Inflammatory macrophage treated with lipopolysaccharide for 1 hour (primary cell): ENCODE measurements at places on chromosomes 1 and 21.

DNA sequence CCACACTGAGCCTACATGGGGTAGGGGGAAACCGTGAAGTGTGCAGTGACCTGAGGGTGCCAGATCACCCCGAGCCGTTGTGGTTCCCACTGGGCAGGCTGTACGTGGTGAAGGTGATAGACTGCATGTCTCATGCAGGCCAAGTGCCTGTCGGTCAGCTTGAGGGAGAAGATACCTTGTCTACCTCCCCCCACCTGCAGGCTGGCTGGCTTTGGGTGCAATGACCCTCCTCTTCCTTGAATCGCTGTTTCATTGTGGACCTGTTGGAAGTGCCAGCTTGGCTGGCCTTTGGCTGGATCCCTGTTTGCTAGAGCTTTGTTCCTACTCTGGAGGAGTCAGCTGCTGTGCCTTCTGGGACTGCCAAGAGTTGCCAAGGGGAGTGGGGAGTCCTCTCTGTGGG is 92.5 kb downstream of the GALNT2 start:
- DNase-seq: no peak

DNA sequence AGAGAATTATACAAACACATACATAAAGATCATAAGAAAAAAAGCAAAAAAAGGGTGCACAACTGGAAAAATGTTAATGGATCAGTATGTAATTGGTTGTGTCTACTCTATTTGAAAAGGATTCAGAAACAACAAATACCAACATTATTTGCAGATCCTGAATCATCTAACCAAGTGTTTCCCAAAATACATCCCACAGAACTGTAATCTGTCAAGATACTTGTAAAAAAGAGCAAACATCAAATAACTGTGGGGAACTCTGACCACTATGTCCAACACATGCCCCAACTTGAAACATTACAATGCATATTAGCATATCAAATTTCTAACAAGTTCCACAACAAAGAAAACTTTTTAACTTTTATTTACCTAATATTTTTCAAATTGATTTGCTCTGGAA is 22.6 kb downstream of the ANKRD13C start:
- no peak for DNase-seq

GRCh38 chr1:25757846-25758185 is 42.2 kb upstream of the SELENON start:
- no peak for DNase-seq

- no peak for DNase-seq
Observed at GRCh38 chr1:216907100-216907499, 183.9 kb upstream of the ESRRG start.

- DNase-seq: no peak
Observed at GRCh38 chr21:42508371-42508770, 5.3 kb upstream of the SLC37A1 start.

DNA sequence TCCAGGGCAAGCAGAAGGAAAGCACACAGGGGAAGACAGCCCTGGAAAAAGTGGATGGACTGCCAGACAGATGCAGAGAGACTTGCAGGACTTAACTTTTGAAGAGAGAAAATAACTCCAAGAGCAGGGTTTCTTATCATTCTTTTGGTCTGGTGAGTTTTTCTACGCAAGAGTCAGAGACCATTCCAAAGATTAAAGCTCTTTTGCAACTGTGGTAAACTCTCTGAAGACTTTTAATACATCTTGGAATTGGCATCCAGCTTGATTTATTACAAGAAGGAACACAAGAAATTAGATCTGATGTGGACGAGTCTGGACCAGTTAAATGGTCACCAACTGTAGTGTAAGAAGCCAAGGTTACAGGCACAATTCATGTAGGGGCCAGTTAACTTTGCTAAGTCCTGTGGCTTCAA is 153.4 kb downstream of the SIPA1L2 start:
- DNase-seq: no peak

- no peak for DNase-seq
Observed at GRCh38 chr1:180743868-180744267, 112.0 kb downstream of the XPR1 start.

GRCh38 chr1:226511296-226511695 is 37.3 kb upstream of the STUM start:
- no peak for DNase-seq

- DNase-seq: peak; percentile 4
Observed at GRCh38 chr1:58047265-58047858, 499.2 kb downstream of the OMA1 start.

GRCh38 chr1:44855742-44856141 is 12.7 kb upstream of the PTCH2 start:
- no peak for DNase-seq
